ENCODE measurements at places on chromosomes 1 and 21.

GRCh38 chr1:82090104-82090503, 289.4 kb downstream of the ADGRL2 start:
- no peak for DNase-seq

GRCh38 chr21:21963911-21964310, 965.7 kb downstream of the NCAM2 start:
- DNase-seq, result no peak

DNA sequence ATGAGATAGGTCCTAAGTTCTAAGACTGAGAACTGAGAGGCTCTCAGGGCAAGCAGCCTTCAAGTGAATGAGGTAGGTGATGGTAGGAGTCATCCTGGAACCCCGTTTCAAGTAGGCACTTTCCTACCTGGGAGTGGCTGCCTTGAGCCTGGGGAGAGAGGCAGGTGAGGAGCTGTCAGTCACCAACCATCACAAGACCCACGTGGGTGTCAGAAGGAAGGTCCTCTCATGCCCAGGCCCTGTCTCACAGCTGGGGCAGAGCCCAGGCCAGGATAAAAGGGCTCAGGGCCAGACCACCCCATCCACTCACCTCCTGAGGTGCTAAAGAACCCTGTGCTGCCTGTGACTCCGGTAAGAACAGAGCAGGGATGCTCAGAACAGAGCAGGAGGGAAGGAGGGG, at the start of gene LCE1D:
Gene LCE1D (plus strand): TSS at position 301 of the 400 bp plus-strand sequence. CDS start 1,074 bp downstream, outside the sequence.
- DNase-seq, result no peak

DNA sequence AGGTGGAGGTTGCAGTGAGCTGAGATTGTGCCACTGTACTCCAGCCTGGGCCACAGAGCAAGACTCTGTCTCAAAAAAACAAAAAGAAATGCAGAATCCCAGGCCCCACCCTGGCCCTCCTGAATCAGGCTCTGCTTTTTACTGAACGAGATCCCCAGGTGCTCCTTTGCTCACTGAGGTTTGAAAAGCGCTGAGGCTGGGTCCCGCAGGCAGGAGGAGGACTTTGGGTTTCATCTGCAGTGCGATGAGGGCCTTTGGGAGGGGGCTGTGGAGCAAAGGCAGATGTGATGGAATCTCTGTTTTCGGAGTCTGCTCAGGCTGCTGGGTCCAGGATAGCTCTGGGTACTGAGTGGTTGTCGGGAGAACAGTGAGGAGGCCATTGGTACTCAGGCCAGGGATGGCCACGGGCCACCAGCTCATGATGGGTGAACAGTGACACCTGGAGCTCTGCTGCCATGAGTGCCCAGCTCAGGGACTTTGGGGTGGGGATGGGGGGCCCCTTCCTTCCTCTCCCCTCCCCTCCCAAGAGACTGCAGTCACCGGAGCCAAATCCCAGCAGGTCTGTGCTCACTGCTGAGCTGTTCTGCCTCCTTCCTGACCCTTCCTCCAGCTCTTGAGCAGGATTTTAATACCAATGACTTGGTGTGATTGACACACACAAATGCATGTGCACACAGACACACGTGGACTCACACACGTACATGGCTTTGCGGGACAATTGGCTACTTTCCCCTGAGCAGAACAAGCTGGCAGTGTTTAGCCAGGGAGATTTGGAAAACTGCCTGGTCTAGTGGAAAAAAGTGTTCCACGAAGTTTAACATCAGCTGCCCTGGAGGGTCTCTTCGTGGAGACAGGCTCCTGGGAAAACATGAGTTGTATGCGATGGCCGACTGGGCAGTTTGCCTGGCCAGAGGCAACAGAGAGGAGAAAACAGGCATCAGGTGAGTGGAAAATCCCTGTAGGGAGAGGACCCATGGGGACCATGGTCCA, 3.6 kb upstream of the DHRS3 start:
- DNase-seq, result no peak

- no peak for DNase-seq
These were observed 159.9 kb upstream of the HMCN1 start for GRCh38 chr1:185574139-185574875.

GRCh38 chr1:85611856-85612255, 31.3 kb downstream of the CCN1 start:
- no peak for DNase-seq

DNA sequence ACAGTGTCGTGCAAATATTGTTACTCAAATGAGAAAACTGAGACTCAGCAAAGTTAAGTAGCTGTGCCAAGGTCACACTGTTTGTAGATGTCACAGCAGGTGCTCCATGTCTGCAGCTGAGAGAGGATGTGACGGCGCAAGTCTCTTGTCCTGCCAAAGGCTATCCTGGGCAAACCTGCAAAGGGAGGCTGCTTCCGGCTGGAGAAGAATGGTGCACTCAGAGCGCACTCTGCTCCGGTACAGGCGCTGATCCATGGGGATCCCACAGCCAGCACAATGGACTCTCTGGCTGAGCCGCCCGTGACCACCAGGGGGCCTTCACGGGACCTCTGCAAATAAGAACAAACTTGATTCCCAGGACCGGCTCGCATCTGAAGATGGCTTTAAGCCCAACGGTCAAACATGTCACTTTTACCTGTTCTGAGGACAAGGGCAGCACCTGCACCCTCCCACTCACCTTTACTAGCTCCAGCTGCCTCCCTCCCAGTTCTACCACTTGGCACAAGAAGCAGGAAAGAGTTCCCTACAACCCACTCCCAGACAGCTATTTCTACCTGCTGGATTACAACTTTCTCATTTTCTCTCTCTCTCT, 21.9 kb downstream of the RD3 start:
- peak; percentile 51 for DNase-seq

Data from activated T-cell treated with anti-CD3 and anti-CD28 coated beads, Interleukin-2, amount 50 U/mL, for 1 hour (primary cell).